CD4-positive, alpha-beta T cell treated with Interleukin-4 for 4 hours (primary cell): ENCODE measurements at places on chromosomes 13 and 19.

GRCh38 chr13:39347926-39348901 is 254.8 kb downstream of the LHFPL6 start:
- DNase-seq: no peak

- no peak for DNase-seq
Observed at GRCh38 chr13:112623051-112623711, 35.2 kb upstream of the TUBGCP3 start.

DNA sequence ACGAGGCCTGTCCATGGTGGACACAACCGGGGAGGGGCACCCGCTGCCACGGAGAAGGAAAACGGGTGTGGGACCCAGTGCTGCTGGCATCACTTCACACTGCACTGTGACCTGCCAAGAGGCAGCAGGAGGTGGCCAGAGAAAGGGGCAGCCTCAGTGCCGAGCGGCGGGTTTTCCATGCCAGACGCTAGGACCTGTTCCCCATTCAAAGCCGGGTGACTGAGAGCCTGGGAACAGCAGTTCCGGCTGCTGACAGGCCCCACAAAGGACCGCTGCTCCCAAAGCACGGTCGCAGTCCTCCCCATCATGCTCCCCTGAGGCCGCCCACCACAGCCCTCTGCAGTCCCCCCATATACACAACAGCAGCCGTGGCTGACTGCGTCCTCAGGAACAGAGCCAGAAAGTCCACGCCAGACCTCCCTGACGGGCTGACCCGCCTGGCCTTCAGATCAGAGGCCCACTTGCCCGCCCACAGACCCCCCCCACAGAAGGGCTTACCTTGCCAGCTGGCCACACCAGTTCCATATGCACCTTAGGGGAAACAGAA is 5.4 kb downstream of the AKAP8 start:
- DNase-seq: no peak

- DNase-seq: no peak
Observed at GRCh38 chr13:50379584-50379983, 364.3 kb downstream of the KCNRG start.

GRCh38 chr19:2970201-2970835 is 7.0 kb upstream of the TLE6 start:
- DNase-seq: no peak
